ENCODE measurements at places on chromosomes 11 and 22.

GRCh38 chr22:37284805-37285355, 2.6 kb downstream of the CYTH4 start:
- peak; percentile 73 for DNase-seq

DNA sequence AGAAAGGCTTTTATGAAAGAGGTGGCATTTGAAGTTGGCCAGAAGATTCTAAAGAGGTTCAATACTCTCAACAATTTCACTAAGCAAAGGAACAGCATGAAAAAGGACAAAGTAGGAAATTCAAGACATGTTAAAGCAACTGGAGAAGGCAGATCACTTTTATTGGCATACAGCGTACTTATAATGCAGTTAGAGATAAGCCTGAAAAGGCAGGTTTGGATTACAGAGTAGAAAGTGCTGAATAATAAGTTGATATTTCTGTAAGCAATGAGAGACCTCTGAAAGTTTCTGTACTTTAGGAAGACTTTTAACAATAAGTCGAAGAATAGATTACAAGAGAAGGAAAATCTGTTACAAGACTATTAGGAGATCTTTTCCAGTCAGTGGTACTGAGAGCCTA, 25.1 kb downstream of the MTMR2 start:
- DNase-seq, result no peak

GRCh38 chr11:116499396-116500003, 273.3 kb downstream of the BUD13 start:
- DNase-seq, result peak; percentile 52

DNA sequence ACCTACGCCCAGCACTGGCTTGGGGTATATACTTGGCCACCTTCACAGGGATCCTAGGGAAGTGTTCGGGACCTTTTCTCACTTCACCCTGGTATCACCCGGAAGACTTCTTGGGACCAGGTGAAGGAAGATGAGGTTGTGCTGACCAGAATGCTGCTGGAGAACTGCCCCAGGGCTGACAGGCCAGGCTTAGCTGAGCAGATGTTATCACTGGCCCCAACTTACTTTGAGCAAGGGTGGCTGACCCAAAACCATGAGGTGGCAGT, 4.5 kb downstream of the FTH1 start:
- no peak for DNase-seq

DNA sequence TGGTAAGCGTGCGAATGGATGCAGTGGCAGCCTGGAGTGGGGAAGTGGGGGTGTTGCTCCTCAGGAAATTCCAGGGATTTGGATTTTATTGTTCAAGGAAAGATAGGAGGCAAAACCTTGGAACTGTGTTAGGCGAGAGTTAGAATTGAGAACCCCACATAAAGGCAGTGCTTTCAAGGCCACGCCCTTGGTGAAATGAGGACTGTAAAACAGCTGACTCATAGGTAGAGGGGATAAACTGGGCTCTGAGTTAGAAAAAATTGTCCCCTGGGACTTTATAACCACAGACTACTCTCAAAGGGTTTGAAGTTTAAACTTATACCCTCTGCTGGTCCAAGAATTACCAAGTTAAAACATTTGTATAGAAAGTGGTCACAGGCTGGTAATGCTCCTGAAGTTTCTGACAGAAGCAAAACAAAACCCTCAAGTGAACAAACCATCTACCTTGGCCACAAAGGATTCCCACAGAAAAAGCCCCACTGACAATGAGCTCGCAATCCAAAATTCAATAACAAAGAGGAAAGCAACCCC, 250.3 kb upstream of the TBCEL start:
- no peak for DNase-seq

GRCh38 chr11:71420455-71421241, 27.5 kb downstream of the DHCR7 start:
- DNase-seq, result no peak

GRCh38 chr11:80967649-80968048, 1526.8 kb upstream of the TENM4 start:
- DNase-seq, result no peak

DNA sequence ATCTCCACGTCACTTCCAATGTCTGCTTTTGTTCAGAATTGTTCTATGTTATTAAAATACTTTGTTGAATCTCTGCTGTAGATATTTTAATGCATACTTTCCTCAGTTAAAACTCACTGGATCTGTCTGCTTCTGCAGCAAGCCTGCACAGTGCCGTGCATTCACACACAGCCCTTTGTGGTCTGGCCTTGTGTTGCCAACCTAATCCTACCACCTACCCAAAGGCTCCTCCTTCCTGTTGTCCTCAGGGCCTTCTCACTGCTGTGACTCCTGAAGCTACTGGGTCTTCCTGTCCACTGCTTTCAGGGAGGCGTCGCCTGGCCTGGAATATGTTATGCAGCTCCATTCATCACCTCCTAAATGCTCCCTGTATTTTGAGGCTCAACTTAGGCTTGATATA, 67.0 kb downstream of the PPP6R3 start:
- no peak for DNase-seq

DNA sequence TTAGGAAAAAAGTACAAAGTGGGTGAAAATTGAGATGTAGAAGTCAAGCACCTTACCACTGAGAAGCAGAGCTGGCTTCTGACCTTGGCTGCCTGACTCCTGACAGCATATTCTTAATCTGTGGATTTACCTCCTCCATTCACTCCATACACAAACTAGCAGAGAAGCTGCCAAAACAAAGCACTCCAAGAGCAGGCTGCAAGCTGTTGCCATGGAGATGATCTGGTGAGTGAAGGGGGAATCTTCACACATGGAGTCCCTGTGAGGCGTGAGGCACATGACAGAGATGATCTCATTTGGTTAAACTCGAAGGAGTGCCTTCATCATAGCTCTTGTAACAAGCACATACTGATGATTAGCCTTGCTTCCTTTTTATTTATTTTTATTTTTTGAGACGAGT, 16.1 kb downstream of the COMMD9 start:
- no peak for DNase-seq

DNA sequence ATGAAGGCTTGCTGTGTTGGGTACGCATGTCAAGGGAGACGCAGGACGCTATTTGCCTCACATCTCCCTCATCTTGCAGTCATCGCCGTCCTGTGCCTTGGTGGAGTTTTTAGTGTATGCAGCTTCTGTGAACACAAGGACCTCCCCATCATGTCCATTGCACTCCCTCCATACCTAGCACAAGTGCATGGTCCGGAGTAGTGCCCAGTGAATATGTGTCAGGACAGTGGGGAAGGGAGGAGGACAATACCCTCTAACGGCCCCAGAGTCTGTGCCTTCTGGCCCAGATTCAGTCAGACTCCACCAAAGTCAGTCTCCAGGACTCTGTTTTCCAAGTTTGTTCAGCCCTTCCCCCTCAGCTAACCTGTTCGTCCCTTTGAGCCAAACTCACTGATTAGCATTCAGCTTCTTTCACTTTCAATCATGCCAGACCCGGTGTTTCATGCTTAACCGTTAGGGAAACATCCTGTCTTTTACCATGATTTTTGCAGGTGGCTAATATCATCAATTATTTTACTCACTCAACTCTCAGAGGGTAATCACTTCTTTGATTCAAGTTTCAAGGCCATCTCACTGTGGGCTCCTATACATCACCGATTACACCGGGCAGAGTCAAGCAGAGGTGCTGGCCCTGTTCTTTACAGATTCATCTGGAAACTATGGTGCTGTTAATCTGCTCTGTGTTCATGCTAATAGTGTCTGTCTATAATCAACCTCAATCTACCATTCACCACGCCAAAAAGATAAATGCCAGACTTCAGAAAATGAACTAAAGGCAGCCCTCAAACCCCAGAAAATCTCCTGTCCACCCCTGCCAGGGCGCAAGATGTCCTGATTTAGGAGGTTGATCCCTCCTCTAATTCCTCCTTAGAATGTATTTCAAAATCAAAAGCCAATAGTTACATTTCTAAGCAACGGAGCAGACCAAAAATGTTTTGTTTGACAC, 156.5 kb downstream of the RRAS2 start:
- no peak for DNase-seq

DNA sequence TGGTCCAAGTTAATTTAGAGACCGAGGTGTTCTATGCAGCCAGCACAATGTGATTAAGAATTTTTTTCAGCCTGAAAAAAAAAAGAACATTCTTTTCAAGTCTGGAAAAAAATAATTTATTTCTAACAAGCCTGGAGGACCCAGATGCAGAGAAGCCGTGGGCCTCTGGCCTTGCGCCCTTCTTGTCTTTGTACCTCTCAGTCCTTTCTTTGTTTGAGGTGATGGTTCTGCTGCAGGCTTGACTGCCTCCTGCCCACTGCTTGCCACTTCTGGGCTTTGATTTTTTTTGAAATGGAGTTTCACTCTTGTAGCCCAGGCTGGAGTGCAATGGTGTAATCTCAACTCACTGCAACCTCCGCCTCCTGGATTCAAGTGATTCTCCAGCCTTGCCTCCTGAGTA, 7.2 kb upstream of the PTPRJ start:
- DNase-seq, result no peak

DNA sequence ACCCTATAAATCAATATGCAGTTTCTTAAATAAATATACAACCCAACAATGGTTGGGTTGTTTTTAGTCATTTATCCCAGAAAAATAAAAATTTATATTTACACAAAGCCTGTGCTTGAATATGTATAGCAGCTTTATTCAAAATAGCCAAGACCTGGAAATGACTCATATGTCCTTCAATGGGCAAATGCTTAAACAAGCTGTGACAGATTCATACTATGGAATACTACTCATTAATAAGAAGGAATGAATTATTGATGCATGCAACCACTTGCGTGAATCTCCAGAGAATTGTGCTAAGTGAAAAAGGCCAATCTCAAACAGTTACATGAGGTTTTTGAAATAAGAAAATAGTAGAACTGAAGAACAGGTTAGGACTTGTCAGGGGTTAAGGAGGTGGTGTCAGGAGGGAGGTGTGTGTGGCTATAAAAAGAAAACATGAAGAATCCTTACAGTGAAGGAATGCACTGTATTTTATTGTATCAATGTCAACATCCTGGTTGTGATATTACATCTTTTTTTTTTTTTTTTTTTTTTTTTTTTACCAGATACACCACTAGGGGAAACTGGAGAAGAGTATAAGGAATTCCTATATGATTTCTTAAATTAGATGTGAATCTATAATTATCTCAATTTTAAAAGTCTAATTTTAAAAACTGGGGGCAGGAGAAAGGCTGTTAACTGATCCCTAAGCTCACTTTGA, 82.4 kb upstream of the CD44 start:
- no peak for DNase-seq

- no peak for DNase-seq
These were observed 1.5 kb downstream of the OLFML1 start for GRCh38 chr11:7486781-7487140.

GRCh38 chr11:35967042-35967441, 23.2 kb downstream of the LDLRAD3 start:
- peak; percentile 57 for DNase-seq

DNA sequence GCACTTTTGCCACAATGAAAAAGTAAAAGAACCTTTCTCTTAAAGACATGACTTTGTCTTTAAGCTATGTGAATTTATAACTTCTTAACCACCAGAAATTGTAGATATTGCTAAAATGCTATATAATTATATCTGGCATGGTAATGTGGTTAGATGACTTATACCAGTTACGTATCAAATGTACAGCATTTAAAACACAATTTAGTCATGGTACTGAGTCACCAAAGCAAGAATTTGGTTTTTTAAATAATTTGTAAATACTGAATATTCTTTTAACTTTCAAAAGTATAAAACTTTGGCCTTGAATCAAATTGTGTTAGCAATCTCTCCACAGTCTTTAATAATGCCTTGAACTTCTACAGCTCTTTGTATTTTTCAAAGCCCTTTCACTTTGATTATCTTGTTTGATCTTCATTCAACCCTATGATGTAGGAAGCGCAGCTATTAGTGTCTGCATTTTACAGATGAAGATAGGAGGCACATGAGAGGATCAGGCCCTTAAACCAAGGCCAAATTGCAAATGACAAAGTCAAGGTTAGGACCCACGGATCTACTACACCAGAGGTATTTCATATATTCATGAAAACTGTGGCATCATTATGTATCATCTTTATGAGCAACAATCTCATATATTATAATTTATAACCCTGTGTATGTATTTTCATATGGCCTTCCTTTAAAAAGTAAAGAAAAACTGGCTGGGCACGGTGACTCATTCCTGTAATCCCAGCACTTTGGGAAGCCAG, 4.4 kb upstream of the SYTL2 start:
- no peak for DNase-seq

DNA sequence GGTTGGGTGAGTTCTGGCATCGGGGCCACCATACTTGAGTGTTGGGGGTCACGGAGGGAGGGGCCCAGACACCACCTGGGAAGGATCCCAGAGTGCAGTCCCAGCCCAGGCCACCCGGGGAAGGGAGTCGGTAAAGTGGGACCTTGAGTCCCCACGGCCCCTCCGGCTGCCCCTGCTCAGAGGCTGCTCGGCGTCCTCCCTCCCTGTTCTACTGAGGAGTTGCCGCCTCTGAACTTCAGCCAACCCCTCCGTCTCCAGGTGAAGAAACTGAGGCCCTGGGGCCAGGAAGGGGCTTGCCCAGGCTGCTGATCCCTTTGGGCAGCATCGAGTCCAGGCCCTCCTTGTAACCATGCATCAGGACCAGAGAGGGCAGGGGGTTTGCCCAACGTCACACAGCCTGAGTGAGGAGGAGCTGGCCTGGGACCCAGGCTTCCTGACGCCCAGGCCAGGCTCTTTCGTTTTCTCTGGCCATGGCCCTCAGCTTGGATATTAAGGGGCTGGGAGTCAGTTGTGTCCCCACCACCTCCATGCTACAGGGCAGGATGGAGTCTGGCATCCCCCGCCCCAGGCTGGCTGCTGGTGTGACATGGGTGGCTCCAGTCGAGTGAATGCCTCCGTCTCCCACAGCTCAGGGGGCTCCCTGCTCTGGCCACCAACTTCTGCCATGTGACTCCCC, 1.3 kb downstream of the PARVG start:
- DNase-seq, result peak; percentile 34

DNA sequence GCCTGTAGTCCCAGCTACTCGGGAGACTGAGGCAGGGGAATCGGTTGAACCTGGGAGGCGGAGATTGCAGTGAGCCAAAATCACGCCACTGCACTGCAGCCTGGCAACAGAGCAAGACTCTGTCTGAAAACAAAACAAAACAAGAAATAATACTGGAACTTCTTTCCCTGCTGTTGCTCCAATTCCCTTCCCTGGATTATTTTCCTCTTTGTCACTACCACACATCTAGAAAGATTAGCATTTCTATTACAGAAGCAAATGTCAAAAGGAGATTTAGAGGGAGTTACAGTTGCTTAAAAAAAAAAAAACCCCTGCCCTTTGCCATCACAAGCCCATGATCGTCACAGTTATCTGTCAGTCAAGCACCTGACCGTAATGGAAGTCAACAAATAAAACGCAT, 17.7 kb upstream of the SCGB1D1 start:
- DNase-seq, result no peak
